NK-92 treated with Interleukin-12 subunit alpha and Interleukin-12 subunit beta, amount 100 ng/mL, for 24 hours (cell line): ENCODE measurements at places on chromosomes 6 and 20.
A peak's percentile ranks its signal among the peaks of the same experiment; 100 is the strongest.

DNA sequence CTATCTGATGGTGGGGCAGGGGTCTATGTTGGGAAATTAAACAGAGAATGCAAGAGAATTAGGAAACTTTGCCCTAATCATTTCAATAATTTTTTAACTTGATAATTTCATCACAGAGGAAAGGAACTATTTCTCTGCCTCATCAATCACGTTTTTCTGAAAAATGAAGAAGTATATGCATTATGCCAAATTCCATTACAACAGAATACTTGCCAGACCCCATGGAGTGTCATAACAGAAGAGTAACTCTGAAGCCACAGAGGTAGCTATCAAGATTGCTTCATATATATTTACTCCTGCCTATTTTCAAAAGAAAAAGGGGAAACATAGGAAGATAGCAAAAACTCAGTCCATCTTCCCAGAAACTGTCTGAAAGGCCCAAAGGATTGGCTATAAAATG is 5.7 kb upstream of the USP49 start:
- DNase-seq = no peak

GRCh38 chr6:36368921-36369865 is 18.3 kb downstream of the ETV7 start:
- peak; percentile 34 for DNase-seq

- DNase-seq = no peak
Observed at GRCh38 chr20:19995220-19995863, 21.8 kb upstream of the NAA20 start.

- no peak for DNase-seq
Observed at GRCh38 chr6:137166247-137167098, 7.0 kb downstream of the IL22RA2 start.

DNA sequence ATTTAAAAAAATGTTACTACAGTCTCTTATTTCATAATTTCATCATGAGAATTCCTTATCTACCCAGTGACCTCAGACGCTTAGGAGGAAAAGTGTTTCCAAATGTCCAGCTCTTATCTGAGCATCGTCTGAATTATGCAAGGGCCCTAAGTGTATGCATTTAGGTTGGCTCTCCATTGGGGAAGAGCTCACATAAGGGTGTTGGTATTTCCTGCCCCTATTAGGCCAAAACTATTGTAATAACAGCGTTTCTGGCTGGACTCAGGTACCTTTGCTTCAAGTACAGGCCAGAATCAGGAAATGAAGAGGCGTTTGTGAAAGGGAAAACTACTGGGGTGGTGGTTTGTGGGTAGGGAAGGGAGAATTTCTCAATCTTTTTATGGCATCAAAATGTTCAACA is 40.4 kb upstream of the SGK1 start:
- no peak for DNase-seq

GRCh38 chr20:58056021-58056591 is 172.3 kb downstream of the ANKRD60 start:
- DNase-seq = no peak

GRCh38 chr20:3121271-3121911 is 36.9 kb upstream of the AVP start:
- no peak for DNase-seq

DNA sequence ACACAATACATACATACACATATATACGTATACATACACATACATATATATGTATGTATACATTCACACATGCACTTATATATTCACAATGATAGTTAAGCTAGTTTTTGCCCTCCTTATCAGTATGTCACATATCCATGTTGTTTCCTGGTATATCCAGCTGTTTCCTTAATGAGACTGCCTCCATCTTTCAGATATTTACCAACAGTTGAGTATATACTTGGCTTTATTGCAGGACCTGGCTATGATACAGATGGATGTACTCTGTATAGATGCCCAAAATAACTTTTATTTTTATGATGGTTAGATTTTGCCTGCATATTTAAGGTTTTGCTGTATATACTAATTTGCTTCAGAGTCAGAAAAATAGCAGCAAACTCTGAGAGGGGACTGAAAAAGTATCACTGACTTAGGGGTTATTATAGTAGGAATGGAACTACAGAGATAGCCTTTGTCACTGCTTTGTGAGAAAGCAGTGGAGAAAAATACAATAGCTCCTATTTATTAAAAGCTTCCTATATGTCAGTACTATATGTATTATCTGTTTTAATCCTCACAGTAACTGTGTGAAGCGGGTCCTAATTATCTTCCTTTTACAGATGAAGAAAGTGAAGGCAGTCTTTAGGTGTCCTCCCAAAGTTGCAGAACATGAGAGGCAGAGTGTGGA is 35.5 kb downstream of the CARMIL1 start:
- no peak for DNase-seq

DNA sequence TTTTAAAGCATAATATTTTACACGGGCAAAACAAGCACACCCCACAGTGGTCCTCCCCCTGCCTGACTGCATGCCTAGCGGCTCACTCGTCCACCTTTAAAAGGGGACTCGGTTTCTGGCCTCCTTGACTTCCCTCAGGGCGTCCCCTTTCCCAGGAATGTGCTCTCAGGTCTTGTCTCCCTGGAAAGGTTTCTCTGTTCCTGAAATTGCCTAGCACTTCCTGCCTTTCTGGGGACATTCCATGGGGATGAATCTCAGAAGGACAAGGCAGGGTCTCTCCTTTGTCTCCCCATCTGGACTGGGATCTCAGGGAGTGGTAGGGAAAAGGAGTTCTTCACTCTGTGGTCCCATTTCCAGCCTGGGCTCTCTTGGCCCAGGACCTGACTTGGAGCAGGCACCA is 4.9 kb downstream of the TCF15 start:
- DNase-seq = no peak

GRCh38 chr6:17081860-17082508 is 19.9 kb upstream of the STMND1 start:
- DNase-seq = no peak

- DNase-seq = no peak
Observed at GRCh38 chr6:157840776-157841175, 17.7 kb downstream of the SNX9 start.

- no peak for DNase-seq
Observed at GRCh38 chr6:53811082-53811481, 16.3 kb downstream of the LRRC1 start.

DNA sequence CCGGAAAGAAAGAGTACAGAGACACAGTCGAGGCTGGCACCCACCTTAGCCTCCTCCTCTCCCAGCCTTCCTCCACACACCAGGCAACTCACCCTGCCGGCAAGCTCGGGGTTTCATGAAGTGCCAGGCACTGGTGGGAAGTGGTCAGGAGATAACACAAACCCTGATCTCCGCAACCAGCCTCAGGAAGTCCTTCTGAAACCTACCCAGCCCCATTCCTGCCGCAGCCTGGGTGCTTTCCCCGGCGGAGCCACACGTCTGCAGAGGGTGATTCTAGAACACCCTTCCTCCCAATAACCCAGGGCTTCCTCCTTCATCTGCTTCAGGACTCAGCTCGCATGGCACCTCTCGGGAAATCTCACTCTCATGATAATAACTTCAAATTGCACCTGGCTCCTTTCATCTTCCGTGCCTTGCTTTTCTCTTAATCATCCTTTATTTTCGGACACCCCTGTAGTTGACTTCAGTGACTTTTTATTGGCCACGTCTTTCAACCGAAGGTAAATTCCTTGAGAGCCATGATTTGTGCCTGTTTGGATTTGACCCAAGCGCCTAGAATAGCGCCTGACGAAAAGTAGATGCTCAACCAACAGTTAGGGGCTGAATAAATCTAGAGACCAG is 8.7 kb upstream of the HLA-E start:
- no peak for DNase-seq

GRCh38 chr6:85353012-85353411 is 96.9 kb upstream of the NT5E start:
- DNase-seq = no peak

DNA sequence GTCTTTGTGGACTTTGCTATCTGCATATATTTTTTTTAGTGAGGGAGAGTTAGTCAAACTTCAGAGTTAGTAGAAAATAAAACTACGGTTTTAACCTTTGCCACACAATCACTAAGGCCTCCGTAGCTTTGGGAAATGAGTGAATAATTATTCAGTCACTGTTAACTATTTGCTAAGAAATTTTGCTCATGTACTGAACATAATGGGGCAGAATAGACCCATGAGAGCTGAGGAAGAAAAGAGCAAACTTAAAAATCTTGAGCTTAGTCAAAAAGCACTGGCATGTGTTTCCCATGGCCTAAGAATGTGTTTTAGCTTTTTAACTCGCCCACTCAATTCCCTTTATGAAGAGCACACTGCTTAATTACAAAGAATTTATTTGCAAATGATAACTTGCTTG is 60.4 kb upstream of the SUPT3H start:
- no peak for DNase-seq

DNA sequence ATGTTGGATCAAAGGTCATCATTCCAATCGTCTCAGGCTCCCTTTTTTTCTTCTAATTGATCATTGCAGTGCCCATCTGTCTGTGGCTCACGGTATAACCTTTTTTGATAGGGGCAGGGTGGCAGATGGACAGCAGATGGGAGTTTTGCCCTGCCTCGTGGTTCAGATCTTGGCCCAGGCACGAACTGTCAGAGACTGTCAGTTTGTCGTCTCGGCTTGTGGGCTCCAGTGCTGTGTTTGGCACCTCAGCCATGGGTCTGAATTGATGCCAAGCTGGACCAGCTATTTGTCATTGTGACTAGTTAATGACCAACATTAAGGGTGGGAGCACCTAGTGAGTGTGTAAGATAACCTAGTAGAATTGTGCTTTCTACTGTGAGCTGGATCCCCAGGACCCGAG is 197.6 kb downstream of the PRL start:
- DNase-seq = no peak

- no peak for DNase-seq
Observed at GRCh38 chr20:48846516-48847492, 19.0 kb upstream of the PREX1 start.

DNA sequence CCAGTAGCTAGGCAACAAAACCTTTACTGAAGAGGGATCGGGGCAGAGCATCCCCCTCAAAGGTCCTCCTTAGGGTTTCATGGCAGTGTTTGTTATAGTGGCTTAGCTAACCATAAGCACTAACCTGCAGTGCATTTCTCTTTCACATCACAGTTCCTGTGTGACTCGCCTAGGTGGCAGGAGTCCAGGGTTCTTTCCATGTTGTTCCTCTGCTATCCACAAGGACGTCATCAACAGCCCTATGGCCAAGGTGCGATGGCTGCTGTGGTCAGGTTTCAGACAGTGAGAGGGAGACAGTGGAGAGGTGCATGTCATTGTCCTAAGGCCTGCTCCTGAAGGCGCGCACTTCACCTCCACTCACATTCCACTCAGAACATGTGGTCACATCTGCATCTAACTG is 38.8 kb upstream of the FOXA2 start:
- no peak for DNase-seq

DNA sequence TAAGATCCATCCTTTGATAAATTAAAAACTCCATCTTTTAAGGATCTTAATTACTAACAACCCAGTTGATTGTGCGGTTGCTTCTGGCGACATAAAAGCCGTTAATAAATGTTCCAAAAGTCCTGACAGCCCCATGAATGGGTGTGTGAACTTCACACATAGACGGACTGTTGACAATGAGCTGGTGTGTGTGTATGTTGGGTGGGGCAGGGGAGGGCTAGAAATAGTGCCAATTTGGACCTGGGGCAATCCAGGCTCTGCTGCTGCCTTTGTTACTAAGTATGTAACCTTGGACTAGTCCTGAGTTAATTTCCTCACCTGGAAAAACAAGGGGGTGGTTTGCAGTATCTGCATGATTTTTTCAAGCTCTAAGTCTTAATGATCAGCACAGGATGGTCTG is 4.2 kb downstream of the MAS1 start:
- DNase-seq = no peak

DNA sequence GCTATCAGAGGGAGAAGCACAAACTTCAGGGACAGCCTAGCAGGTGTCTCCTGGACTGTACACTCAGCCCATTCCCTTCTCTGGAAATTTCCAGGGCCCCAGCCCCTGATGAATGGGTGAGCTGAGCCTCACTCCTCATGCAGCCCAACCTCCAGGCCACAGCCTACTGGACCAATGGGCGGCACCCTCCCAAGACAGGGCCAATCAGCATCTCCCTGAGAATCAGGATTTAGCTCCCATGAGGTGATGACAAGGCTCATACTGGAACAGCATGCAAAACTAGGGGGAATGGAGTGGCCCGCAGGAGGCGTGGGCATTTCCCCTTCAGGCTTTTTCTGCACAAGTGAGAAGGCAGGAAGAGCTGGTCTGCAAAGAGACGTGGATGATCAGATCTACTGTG is 29.0 kb downstream of the NFATC2 start:
- DNase-seq = no peak

DNA sequence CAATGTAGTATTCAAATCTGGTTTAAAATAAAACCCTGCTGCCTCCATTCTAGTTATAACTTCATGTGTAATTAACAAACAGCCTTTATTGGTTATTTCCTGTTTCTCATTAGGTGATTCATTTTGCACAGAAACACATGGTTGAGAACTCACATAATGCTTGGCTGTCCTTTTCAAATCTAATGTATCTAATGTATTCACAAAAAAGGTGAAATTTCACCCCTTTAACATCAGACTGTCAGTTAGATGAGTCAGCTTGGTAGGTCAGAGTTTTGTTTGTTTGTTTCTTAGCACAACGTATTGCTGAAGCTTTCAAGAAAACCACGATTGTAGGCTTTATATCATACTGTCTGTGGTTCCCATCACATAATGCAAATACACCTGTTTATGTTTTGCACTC is 78.7 kb upstream of the TMEM30A start:
- DNase-seq = no peak

- DNase-seq = no peak
Observed at GRCh38 chr20:46108435-46108841, 9.7 kb upstream of the CD40 start.

DNA sequence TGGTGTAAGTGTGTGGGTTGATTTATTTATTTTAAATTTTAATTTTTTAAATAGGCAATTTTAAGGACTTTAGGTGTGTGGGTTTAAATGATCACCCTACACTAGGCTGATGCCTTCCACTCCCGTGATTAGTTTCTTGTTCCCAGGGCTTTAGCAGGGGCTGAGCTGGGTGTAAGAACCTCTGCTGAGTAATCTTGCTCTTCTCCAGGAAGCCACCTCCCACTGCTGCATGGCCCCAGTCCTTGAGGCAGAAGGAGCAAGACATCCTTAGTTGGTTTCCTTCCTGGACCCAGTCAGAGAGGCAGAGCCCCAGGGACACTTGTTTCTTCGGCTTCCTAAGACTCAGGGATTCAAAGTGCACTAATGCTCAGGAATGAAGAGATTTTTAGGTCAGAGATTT is 19.8 kb upstream of the CDC5L start:
- no peak for DNase-seq

DNA sequence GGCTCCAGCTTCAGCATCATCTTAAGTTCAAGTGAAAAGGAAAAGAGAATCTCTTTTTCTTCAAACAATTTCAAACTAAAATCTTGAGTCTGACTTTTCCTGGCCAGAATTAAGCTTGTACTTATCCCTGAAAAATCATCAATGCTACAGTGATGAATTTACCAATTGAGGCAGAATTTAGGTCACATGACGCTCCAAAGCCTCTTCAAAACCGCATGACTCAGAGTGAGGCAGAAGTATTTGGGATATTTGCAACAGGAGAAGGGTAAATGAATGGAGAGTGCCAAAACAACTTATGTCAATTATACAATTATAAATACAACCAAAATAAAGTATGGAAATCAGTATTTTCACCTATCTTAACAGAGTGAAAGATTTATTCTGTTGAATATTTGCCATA is 515.5 kb downstream of the COL12A1 start:
- DNase-seq = no peak
